GM12878 (cell line): ENCODE measurements at places on chromosomes 4 and X.

GRCh38 chr4:153137159-153137558 is 67.1 kb upstream of the TRIM2 start:
- no peak for DNase-seq

DNA sequence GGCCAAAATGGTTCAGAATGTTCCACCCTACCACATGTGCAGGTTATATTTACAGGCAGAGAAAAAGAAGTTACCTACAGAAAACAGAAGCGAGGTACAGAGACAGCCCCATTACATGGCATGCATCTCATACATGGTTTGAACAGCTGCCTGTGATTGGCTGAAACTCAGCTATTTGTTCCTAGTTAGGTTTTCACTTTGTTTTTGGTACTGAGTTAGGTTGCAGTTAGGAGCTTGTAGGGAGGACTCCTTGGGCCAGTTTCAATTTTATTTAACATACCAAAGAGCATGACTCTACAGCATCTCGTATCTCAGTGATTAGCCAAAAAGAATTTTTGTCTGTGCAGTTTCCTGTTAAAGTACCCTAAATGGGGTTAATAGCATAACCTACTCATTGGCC is 392.0 kb downstream of the MAPK10 start:
- no peak for DNase-seq

- DNase-seq = no peak
Measured at GRCh38 chr4:130338851-130339250, 1242.9 kb downstream of the C4orf33 start.

- no peak for DNase-seq
Measured at GRCh38 chrX:20527041-20527440, 260.3 kb upstream of the RPS6KA3 start.

GRCh38 chr4:113593400-113594230 is 167.9 kb downstream of the CAMK2D start:
- peak; percentile 8 for DNase-seq

GRCh38 chrX:19743386-19743785 is 144.0 kb downstream of the SH3KBP1 start:
- peak; percentile 70 for DNase-seq

GRCh38 chrX:32041181-32041580 is 969.3 kb upstream of the FTHL17 start:
- DNase-seq = no peak

- no peak for DNase-seq
Measured at GRCh38 chr4:122815248-122815647, 11.4 kb upstream of the FGF2 start.

DNA sequence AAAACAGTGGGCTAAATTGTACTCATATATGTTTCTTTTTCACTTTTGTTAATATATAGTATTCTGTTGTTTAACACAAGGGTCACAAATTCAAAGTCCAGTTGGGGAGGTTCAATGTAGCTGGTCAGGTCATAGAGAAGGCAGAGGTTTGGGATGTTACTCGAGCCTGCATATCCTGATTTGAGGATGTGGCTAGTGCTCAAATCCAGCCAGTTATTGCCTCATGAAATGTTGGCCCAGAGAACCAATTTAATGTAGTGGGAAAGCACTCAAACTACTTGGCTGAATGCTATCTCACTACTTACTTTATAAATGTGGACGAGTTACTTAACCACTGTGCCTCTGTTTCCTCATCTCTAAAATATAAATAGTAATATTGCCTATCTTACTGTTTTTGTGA is 12.5 kb downstream of the USO1 start:
- no peak for DNase-seq

GRCh38 chr4:79281566-79282359 is 44.1 kb downstream of the NAA11 start:
- DNase-seq = no peak

DNA sequence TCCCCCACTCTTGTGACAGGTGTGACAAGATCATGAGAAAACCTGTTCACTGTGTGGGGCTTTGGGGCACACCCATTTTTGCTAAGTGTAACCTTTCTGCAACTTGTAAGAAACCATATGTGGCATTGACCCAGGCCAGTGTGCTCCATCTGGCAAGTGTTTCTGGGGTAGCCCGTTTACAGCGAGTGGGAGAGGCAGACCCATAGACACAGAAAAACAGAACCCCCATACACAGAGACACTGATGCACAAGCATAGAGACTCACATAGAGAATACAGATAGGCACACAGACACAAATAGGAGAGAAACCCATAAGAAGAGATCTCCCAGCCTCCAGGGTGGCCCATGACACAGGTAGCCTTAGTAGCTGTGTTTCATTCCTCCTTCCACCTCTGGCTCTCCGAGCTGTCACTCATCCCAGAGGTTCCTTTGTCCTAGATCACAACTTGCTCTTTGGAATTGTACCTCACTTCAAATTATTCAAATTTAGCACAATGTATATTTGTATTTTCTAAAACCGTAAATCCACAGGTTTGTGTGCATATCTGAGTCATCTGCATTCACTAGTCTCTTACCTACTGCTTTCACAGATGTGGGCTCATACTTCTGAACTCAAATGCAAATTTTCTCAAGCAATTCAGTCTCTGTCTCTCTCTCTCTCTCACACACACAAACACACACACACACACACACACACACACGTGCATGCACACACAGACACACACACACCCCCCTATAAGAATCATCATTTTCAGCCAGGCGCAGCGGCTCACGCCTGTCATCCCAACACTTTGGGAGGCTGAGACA is 114.4 kb downstream of the SH3KBP1 start:
- no peak for DNase-seq

DNA sequence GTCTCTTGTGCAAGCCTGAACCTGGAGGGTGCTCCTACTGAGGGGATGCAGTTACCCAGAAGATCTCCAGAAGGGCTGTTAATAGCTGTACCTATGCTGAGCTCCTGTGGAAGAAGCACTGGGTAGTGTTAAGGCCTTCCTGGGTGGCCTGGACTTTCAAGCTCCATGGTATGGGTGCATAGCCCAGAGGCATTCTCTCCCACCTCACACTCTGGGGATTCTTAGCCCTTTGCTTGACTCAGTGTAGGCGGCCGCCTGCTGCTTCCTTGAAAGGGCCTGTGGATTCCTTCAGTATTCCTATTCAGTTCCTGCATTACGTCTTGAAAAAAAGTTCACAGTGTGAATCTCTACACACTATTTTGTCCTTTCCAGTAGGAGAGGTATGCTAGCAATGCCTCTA is 235.7 kb upstream of the MAGEB16 start:
- DNase-seq = no peak

DNA sequence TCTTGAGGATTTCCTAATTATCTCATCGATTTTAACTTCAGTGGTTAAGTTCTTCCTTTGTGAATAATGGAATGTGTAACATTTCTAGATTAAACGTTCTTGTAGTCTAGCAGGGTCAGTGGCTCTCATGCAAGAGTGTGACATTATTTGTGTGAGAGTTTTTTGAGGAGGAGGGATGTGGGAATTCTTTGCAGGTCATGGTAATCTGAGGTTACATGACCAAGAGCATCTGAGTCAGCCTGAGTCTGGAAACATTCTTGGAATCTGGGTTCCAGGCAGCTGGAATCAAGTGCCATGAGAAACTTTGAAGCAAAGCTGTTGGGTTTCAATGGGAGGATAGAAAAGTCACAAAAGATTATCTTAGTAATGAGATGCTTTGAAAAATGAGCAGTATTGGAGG is 49.5 kb downstream of the GK start:
- no peak for DNase-seq

- DNase-seq = no peak
Measured at GRCh38 chr4:58477950-58478349, 1367.8 kb upstream of the IGFBP7 start.

- no peak for DNase-seq
Measured at GRCh38 chr4:173057901-173058300, 110.7 kb upstream of the GALNT7 start.

GRCh38 chrX:113260474-113260873 is 419.8 kb upstream of the AMOT start:
- DNase-seq = no peak

DNA sequence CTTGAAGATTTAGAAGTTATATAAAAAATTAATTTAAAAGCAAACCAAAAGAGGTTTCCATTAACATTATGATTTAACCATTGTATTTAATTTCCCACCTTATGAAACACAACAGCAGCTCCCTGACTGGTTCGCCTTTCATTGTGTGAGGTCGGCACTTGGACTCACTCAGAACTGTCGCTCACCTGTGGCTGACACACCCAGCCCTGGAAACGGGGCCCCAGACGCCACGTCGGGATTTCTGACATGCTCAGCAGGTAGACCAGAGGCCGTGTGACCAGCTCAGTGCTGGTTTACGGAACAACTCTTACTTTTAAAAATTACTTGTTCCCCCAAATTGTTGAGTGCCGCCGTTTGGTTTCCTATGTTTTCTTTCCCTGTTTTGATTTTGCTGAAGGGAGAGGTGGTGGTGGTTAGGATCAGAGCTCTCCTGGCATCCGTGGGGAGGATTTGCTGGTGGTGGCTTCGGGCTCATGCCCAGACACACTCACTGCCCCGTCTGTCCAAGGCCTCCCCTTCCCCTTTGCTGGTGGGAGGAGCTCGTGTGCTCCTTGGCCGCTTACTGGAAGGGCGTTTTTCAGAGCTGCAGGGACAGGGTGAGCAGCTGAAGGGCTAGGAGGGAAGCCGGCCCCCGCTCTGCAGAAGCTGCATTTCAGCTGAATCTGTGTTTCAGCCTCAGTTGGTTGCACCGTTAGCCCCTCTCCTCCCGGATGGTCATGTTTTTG is 59.2 kb downstream of the CPLX1 start:
- no peak for DNase-seq

DNA sequence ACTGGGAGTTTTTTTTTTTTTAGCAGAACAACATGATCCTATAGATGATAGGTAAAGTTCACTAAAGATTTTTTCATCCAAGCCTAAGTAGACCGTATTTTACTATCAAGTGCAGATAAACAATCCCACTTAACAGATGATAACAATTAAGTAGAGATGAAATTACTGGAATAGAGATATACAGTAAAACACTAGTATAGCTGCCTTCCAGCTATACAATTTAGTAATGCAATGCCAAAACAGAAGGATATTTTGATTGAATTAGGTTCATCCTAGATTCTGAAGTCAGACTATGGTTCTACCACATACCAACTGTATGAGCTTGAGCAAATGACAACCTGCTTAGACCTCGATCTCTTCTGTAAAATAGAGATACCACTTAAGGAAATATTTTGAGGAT is 24.3 kb downstream of the KLHL8 start:
- DNase-seq = no peak

- no peak for DNase-seq
Measured at GRCh38 chr4:1511441-1512041, 105.3 kb upstream of the NKX1-1 start.

DNA sequence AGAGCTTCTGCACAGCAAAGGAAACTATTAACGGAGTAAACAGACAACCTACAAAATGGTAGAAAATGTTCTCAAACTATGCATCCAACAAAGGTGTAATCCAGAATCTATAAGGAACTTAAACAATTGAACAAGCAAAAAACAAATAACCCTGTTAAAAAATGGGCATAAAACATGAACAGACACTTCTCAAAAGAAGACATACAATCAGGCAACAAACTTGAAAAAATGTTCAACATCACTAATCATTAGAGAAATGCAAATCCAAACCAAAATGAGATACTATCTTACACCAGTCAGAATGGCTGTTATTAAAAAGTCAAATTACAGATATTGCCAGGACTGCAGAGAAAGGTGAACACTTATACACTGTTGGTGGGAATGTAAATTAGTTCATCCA is 309.6 kb upstream of the KLF3 start:
- no peak for DNase-seq

- no peak for DNase-seq
Measured at GRCh38 chr4:94290245-94290644, 52.4 kb downstream of the HPGDS start.

GRCh38 chr4:84167564-84167963 is 331.5 kb downstream of the NKX6-1 start:
- no peak for DNase-seq

GRCh38 chr4:102578819-102579218 is 77.7 kb downstream of the NFKB1 start:
- DNase-seq = no peak

- no peak for DNase-seq
Measured at GRCh38 chr4:188147176-188147575, 7.9 kb downstream of the TRIML1 start.

DNA sequence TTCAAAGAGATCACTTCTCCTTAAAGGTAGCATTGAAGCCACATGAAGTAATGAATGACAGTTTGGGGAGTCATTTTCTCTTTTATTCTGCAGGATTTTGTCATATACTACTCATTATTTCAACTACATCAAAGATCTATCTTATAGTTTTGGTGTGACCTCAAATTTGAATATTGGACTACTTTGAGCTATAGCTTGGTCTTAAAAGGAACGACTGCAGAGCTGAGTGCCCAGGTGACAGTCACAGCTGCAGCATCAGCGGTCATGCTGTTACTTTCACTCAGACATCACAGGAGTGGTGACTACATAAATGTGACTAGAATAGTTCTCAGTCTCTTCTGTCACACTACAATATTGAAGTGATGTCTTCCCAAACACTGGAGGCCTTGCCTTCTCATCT is 10.7 kb upstream of the SPCS3 start:
- DNase-seq = no peak

- no peak for DNase-seq
Measured at GRCh38 chr4:67204441-67204840, 340.9 kb downstream of the CENPC start.

GRCh38 chrX:22117633-22118032 is 85.5 kb downstream of the PHEX start:
- DNase-seq = no peak

GRCh38 chr4:126247409-126247808 is 932.7 kb downstream of the FAT4 start:
- DNase-seq = no peak

GRCh38 chr4:150583287-150584110 is 1.5 kb downstream of the MAB21L2 start:
- no peak for DNase-seq

GRCh38 chrX:74133156-74133796 is 170.7 kb upstream of the ZCCHC13 start:
- DNase-seq = peak; percentile 19

GRCh38 chr4:38132107-38132673 is 172.0 kb downstream of the PTTG2 start:
- peak; percentile 100 for DNase-seq

DNA sequence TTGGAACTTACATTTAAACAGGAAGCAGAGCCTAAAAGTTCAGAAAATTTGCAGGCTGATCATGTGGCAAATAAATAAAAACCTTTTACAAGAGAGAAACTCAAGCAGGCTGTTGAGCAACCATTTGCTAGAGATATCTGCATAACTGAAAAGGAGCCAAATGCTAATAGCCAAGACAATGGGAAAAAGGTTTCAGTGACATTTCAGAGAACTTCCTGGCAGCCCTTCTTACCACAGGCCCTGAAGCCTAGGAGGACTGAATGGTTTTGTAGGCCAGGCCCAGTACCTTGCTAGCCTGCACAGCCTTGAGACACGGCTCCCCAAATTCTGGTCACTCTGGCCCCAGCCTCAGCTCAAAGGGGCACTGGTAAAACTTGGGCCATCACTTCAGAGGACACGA is 945.1 kb downstream of the ADGRL3 start:
- no peak for DNase-seq

DNA sequence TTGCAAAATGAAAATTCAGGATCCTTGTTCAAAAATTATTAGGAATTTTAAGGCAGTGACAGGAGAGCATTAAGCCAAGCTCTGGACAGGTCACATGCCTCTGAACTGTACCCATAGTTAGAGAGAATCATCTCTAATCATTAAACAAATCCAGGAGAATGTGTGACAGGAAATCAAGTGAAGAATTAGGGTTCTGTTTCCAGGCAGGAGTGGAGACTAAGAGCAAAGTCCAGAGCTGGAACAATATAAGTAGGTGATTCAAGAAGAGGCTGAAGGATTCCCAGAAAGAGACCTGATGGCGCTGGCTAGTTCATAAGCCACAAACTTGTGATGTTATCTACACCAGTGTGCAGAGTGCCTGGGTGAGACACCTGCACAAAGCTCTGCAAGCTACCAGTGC is 104.6 kb upstream of the PRKG2 start:
- DNase-seq = no peak
